ENCODE measurements at places on chromosomes 2 and 18.

- no peak for DNase-seq
Measured at GRCh38 chr18:22606563-22607283, 189.0 kb upstream of the CTAGE1 start.

GRCh38 chr2:239514754-239515530, 114.1 kb upstream of the HDAC4 start:
- DNase-seq = no peak

- DNase-seq = no peak
Measured at GRCh38 chr2:239309398-239310245, 91.2 kb downstream of the HDAC4 start.

DNA sequence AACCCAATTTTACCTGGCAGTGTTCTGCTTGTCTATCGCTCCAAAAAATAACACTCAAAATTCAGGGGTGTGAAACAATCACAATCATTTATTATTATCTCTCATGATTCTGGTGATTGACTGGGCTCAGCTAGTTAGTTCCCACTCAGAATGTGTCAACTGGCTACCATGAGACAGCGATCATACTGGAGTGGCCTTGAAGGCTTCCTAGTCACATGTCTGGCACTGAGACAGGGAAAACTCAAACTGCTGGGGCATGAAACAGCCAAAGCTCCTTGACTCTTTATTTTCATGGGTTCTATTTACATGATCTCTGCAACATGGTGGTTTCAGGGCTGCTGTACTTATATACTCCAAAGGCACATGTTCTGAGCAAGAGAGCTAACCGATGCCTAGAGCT, 6.2 kb upstream of the ANXA4 start:
- no peak for DNase-seq

- no peak for DNase-seq
Measured at GRCh38 chr2:73069855-73070642, 1.5 kb downstream of the SFXN5 start.

- no peak for DNase-seq
Measured at GRCh38 chr2:106555053-106555452, 67.9 kb downstream of the CD8B2 start.

DNA sequence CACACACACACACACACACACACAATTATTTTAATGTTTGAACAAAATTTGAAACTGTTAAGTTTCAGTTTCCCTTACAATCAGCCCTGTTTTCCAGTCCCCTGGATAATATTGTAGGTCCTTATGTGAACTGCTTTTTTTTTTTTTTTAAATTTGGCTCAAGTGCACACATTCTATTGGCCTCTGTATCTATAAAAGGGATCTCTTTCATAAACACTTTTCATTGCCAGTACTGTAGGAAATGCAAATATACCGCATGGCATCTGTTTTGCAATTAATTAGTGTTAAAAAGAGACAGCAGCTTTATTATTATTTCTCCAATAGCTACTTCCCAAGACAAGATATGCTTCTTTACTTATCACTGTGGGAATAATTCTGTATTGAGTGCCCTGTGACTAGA, 738.7 kb downstream of the EPHA4 start:
- DNase-seq = no peak

DNA sequence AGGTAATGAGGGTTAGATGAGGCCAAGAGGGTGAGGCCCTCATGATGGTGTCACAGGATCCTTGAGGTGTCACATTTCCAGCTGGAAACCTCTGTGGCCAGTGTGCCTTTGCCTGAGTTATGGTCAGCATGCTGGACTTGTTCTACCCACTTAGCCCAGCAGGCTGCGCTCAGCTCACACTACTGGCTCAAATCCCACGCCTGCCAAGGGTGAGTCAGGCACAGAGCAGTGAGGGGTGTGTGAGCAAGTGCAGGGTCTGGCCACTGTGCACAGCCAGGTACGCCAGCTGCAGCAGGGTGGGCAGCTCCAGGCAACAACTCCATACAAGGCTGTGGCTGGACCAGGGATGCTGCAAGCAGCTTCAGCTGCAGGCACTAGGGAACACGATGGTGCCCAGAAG, 616.6 kb upstream of the FSHR start:
- DNase-seq = peak; percentile 66

- no peak for DNase-seq
Measured at GRCh38 chr2:71863396-71863795, 284.3 kb downstream of the CYP26B1 start.

DNA sequence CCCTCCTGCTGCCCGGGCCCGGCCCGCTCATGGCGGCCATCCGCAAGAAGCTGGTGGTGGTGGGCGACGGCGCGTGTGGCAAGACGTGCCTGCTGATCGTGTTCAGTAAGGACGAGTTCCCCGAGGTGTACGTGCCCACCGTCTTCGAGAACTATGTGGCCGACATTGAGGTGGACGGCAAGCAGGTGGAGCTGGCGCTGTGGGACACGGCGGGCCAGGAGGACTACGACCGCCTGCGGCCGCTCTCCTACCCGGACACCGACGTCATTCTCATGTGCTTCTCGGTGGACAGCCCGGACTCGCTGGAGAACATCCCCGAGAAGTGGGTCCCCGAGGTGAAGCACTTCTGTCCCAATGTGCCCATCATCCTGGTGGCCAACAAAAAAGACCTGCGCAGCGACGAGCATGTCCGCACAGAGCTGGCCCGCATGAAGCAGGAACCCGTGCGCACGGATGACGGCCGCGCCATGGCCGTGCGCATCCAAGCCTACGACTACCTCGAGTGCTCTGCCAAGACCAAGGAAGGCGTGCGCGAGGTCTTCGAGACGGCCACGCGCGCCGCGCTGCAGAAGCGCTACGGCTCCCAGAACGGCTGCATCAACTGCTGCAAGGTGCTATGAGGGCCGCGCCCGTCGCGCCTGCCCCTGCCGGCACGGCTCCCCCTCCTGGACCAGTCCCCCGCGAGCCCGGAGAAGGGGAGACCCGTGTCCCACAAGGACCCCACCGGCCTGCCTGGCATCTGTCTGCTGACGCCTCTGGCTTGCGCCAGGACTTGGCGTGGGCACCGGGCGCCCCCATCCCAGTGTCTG, 767 bp downstream of the RHOB start:
- DNase-seq = no peak

DNA sequence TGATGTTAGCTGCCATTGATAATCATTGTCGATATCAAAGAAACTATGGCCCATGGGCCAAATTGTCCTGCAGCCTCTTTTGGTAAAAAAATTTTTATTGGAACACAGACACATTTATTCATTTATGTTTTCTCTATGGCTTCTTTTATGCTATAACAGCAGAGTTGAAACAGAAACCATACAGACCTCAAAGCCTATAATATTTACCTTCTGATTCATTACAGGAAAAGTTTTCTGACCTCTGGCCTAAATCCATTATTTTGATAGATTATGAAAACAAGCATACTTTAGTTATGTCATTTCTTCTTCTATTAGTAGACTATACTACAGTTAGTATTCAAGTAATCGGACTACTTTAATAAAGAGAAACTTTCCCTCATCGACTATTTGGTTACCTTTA, 349.7 kb upstream of the GALNT5 start:
- no peak for DNase-seq

- no peak for DNase-seq
Measured at GRCh38 chr2:42962508-42962953, 170.1 kb upstream of the HAAO start.

DNA sequence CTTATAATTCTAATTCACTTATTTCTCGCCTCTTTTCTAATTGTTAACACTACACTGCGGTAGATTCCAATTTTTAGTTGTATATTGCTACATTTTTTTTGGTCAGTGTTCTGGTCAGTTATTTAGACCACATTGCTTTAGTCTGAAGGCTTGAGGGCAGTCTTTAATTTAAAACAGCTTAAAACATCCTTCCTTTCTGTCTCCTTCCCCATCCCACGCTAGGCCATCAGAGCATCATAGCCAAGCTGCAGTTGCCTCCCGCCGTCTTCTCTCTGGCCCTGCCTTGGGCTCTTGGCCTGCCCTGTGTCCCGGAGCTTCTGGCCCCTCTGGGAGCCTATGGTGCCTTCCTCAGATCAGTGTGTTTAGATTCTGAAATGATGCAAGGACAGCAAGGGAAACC, 52.6 kb upstream of the GLI2 start:
- no peak for DNase-seq

- DNase-seq = no peak
Measured at GRCh38 chr2:219107758-219108157, 47.0 kb upstream of the IHH start.

DNA sequence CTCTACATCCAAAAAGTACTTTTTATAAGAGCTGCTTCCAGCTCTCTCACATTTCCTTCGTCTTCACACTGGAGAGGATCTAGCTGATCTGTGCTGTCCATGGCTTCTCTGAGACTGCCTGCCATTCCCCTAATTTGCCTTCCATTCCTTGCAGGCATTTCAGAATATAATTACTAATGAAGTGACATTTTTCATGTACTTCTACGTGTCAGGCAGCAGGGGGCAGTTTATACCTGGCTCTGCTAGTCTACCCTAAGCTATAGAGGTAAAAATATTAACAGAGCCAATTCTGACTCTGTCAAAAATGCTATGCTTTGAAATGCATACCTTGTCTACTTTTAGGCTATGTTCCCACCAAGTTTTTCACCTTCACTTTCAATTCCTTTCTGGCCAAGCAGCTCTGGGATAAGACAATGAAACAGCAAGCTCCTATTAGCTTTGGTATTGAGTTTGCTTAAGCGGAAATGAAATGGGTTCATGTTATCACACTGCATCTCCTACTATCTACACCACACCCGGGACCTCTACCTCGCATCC, 81.9 kb downstream of the MEP1B start:
- DNase-seq = peak; percentile 56

DNA sequence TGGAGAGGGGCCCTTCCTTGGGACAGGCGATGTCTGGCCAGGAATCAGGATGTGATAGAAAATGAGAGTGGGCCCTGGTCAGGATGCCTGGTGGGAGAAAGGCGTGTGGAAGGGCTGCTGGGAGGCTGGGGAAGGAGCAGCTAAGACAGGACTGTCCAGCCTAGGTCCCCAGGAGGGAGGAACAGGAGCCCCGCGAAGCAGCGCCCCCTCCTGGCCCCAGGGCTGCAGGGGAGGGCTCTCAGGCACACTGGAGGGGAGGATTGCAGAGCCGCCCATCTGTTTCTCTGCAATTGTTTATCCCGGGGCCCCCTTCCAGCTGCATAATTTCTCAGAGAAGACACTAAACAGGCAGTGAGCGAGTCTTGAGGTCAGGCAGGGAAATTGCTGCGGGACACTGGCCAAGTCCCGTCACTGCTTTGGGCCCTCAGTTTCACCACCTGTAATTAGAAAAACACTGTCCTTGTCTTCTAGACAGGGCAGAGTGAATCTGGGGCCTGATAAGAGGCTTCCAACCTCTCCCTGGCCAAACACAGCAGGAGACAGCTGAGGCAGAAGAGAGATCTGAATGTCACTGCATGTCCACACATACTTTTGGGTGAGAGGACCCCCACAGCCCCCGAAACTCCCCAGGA, 3.9 kb upstream of the NPPC start:
- DNase-seq = no peak

- no peak for DNase-seq
Measured at GRCh38 chr18:45046228-45046627, 365.5 kb downstream of the SETBP1 start.

GRCh38 chr2:228688007-228688645, 506.6 kb upstream of the SPHKAP start:
- DNase-seq = no peak

GRCh38 chr2:145021962-145022665, 502.2 kb upstream of the ZEB2 start:
- no peak for DNase-seq

DNA sequence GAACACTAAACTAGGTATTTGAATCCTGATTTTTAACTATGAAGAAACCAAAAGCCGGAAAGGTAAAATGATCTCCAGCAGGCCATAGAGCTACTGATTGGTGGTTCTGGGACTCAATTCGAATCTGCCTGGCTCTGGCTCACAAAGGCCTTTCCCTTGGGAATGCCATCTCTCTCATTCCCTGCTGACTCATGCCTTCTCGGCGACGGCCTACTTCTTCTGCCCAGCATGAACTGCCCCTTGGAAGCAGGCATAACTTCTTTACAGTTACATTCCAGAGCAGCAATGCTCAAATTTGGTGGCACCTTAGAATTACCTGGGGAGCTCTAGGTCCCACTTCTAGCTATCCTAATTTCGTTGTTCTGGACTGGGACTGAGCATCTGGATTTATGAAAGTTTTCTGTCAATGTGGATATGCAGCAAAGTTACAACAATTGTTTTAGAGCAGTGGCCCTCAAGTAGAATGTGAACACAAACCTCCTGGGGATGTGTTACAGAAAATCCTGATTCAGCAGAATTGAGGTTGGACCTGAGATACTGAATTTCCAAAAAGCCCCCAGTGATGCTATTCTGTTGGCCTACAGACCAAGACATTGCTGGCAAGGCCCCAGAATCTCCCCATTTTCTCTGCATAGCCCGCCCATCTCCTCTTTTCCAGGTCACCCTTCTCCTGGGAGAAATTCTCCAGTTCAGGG, 261.1 kb downstream of the CNTNAP5 start:
- no peak for DNase-seq

Measured in endothelial cell (in vitro differentiated cells).